ENCODE measurements at places on chromosomes 11 and 22. TPM values are rescaled to one million over a fixed set of nuclear protein-coding genes. Genes with fewer than 3 reads are reported as not detected.

Gene MS4A6A
- total RNA-seq, result 56.9 TPM

DNA sequence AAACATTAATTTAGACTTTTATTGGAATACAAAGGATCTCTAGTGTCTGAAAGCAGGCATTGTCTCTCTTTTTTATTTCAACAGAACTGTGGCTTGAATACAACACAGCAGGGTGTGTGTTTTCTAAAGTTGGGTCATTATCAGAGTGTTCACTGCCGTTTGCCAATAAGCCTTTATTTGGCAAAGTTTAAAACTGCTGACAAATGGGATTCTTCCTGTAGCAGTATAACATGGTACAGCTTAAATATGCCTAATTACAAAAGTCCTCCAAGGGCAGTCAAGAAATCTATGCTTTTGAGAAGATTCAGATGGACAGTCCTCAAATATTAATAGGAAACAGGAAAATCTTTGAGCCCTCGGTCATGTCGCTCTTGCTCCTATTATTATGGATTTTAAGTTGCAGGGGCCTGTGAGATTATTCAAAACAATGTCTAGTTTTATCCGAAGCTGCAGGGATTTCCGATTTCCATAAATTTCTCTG lies 199.9 kb downstream of the MAML2 start:
- H3K4me1 ChIP-seq, result peaks cover 6% of the 10 kb centered on the region
- no peak overlapping the region for H3K27ac ChIP-seq
- H3K36me3 ChIP-seq, result no peaks in the 10 kb centered on the region
- no peak overlapping the region for H3K4me3 ChIP-seq
- no peak for DNase-seq

DNA sequence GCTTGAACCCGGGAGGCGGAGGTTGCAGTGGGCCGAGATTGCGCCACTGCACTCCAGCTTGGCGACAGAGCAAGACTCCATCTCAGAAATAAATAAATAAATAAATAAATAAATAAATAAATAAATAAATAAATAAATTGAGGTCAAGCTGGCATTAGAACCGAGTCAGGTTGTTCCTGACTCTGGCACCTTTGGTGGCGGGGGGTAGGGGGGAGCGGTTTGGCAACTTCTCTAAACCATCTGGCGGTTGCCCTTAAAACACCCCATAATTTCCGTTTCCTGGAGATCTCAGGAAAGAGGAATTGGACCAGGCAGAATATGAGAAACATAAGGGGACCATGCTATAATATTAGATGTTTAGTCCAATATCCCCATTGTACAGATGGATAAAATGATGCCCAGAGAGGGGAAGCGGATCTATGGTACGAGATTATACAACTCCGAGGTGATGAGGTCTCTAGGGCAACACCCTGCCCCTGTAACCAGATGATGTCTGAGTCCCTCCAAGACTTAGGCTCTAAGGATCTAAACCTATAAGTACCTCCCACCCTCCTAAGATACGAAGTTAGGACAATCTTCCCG lies 785 bp downstream of the CLPB start:
- H3K27ac ChIP-seq, result peak overlapping the region; percentile 96
- peak overlapping the region; percentile 84 for H3K4me3 ChIP-seq
- no peaks in the 10 kb centered on the region for H3K27me3 ChIP-seq
- H3K4me1 ChIP-seq, result peaks cover 22% of the 10 kb centered on the region
- peak; percentile 29 for DNase-seq

- no peak overlapping the region for H3K4me3 ChIP-seq
- DNase-seq, result no peak
- H3K27ac ChIP-seq, result no peak overlapping the region
- H3K27me3 ChIP-seq, result no peaks in the 10 kb centered on the region
Measured at GRCh38 chr11:23124996-23125395, 264.7 kb upstream of the CCDC179 start.

DNA sequence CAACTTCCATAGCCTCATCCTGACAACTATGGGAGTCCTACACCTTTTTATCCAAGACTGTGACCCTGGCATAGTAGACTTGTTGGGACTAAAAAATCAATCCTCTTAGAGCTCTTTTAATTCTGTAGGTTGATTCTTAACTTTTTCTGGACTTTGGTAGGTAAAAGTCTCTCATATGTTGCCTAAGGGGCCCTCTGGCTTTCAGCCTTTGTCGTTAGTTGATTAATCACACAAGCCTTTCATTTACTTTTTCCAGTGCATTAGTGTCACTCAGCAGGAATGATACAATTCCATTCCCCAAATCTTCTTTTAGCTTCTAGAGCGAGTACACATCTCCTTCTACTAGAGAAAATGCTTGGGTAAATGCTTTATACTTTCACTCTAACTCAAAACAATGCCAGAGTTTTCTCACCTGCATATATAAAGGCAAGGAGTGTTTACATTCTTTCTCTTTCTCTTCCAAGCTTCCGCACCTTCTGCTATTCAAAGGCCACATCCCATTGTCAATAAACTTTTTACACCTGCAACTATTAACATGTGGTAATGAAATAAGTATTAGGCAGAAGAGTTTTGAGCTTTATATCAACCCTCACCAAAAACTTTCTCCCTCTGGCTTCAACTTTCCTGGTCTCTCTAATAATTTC lies 516.6 kb downstream of the FAM181B start:
- no peak overlapping the region for H3K27ac ChIP-seq
- DNase-seq, result no peak
- no peaks in the 10 kb centered on the region for H3K4me1 ChIP-seq
- no peaks in the 10 kb centered on the region for H3K36me3 ChIP-seq
- no peak overlapping the region for H3K4me3 ChIP-seq

GRCh38 chr11:102338479-102339010 lies 8.5 kb upstream of the BIRC2 start:
- no peak overlapping the region for H3K27ac ChIP-seq
- no peak overlapping the region for H3K4me3 ChIP-seq
- H3K4me1 ChIP-seq, result no peaks in the 10 kb centered on the region

DNA sequence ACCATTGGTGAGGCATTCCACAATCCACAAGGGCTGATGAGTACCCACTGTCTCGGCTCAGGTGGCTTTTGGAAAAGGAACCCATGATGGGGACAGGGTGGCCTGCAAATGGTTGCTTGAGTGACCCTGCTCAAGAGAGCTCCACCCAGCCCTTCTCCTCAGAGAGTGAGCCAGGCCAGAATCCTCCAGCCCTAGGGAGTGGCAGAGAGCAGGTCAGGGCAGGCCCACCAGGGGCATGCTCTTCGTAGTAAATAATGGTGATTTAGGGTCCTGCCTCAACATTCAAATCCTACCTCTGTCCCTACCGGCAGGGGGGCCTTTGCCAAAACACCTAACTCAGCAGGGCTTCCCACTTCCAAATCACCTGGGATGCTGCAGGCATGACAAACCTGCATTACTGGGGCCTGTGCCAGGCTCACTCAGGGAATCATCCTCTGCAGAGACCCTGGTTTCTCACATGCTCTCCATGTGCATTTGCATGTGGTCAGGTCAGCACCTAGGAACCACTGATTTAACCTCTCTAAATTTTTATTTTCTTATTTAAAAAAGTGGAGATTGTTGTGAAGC lies 17.3 kb upstream of the TP53I11 start:
- H3K27ac ChIP-seq, result no peak overlapping the region
- no peaks in the 10 kb centered on the region for H3K36me3 ChIP-seq
- no peaks in the 10 kb centered on the region for H3K27me3 ChIP-seq
- H3K4me1 ChIP-seq, result peaks cover 5% of the 10 kb centered on the region

- H3K4me3 ChIP-seq, result no peak overlapping the region
- H3K4me1 ChIP-seq, result peaks cover 24% of the 10 kb centered on the region
- peaks cover 20% of the 10 kb centered on the region for H3K36me3 ChIP-seq
- DNase-seq, result no peak
- H3K27me3 ChIP-seq, result no peaks in the 10 kb centered on the region
Measured at GRCh38 chr11:2402890-2403645, 2.5 kb downstream of the TSSC4 start.

Gene PRODH
- 184 TPM for total RNA-seq

- H3K27ac ChIP-seq, result no peak overlapping the region
- no peaks in the 10 kb centered on the region for H3K27me3 ChIP-seq
- no peak for DNase-seq
- H3K4me3 ChIP-seq, result no peak overlapping the region
Measured at GRCh38 chr11:14386895-14387480, 28.0 kb upstream of the RRAS2 start.

GRCh38 chr11:35655254-35655653 lies 7.3 kb upstream of the TRIM44 start:
- no peaks in the 10 kb centered on the region for H3K27me3 ChIP-seq
- H3K4me1 ChIP-seq, result no peaks in the 10 kb centered on the region
- no peak overlapping the region for H3K27ac ChIP-seq
- no peak overlapping the region for H3K4me3 ChIP-seq
- H3K36me3 ChIP-seq, result no peaks in the 10 kb centered on the region

Gene DRD2
- total RNA-seq, result not detected

GRCh38 chr22:35312198-35313059 lies 12.7 kb downstream of the TOM1 start:
- H3K27ac ChIP-seq, result peak overlapping the region; percentile 23
- no peaks in the 10 kb centered on the region for H3K36me3 ChIP-seq
- DNase-seq, result no peak
- H3K4me3 ChIP-seq, result no peak overlapping the region
- peaks cover 35% of the 10 kb centered on the region for H3K4me1 ChIP-seq
- H3K27me3 ChIP-seq, result no peaks in the 10 kb centered on the region

- peaks cover 16% of the 10 kb centered on the region for H3K4me1 ChIP-seq
- H3K27me3 ChIP-seq, result no peaks in the 10 kb centered on the region
- no peak overlapping the region for H3K4me3 ChIP-seq
- no peak for DNase-seq
Measured at GRCh38 chr11:77126156-77126775, 1.8 kb upstream of the MYO7A start.

DNA sequence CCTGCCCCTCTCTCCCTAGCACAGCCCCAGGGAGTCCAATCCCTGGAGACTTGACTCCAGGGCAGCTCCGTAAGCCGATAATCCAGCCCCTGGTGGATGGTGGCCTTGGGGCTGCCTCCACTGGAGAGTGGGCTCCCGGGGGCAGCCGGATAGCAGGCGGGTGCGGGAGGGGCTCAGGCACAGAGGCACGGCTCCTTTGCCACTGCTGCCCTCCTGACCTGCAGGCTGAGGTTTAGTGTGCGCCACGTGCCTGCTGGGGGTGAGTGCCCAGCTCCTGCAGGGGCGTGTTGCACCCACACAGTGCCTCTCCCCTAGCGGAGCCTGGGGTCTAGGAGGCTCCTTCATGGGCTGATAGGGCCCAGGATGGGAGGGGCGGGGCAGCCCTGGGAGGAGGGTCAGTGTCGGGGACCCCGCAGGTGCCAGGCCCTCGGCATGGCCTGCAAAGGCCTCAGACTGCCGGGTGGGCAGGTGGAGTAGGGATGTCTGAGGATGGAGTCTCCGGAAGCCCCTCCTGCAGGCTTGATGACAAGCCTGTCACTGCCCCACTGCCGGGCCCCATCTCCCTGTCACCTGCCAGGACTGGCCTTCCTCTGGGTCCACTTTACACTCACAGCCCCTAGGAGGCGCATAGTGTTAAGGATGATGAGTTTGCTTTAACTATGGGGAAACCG lies 5.6 kb downstream of the DUSP8 start:
- H3K4me3 ChIP-seq, result no peak overlapping the region
- H3K4me1 ChIP-seq, result peaks cover 8% of the 10 kb centered on the region
- no peaks in the 10 kb centered on the region for H3K36me3 ChIP-seq
- no peaks in the 10 kb centered on the region for H3K27me3 ChIP-seq

Gene MAJIN
- not detected for total RNA-seq

Gene DGAT2
- total RNA-seq, result 8.4 TPM

GRCh38 chr11:125679397-125679796 lies 1.2 kb downstream of the ACRV1 start:
- no peak for DNase-seq
- H3K36me3 ChIP-seq, result no peaks in the 10 kb centered on the region
- no peak overlapping the region for H3K27ac ChIP-seq
- H3K4me3 ChIP-seq, result no peak overlapping the region
- no peaks in the 10 kb centered on the region for H3K4me1 ChIP-seq
- H3K27me3 ChIP-seq, result no peaks in the 10 kb centered on the region

Gene GGT5
- 47.4 TPM for total RNA-seq

DNA sequence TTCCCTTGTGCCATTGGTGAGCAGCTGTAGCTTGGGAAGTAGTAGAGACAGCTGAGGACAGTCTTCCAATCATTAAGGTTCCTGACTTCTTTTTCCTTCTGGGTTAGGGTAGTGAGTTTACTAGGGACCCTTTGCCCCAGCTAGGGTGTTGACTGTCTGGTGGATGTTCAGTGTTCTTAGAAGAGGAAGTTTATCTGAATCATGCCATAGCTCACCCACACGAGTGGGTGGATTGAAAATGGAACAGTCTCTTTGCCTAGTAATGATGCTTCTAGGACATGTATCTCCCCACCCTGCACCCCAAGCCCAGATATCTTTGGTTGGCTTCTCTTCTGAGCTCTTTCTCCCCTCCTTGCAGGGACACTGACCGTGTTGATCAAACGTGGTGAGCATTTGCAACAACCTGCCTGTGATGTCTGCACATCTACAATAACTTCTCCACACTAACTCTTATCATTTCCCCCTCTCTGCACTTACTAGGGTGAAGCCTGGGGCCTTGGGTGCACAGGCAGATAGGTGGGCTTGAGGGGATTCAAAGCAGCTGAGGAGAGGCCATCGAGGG lies 57.1 kb upstream of the HORMAD2 start:
- H3K36me3 ChIP-seq, result peaks cover 100% of the 10 kb centered on the region
- H3K4me3 ChIP-seq, result no peak overlapping the region
- no peaks in the 10 kb centered on the region for H3K27me3 ChIP-seq
